ENCODE measurements at places on chromosomes 7 and 10. TPM values are rescaled to one million over a fixed set of nuclear protein-coding genes. Genes with fewer than 3 reads are reported as not detected.

Gene AKR1C3
- total RNA-seq = 24.0 TPM

DNA sequence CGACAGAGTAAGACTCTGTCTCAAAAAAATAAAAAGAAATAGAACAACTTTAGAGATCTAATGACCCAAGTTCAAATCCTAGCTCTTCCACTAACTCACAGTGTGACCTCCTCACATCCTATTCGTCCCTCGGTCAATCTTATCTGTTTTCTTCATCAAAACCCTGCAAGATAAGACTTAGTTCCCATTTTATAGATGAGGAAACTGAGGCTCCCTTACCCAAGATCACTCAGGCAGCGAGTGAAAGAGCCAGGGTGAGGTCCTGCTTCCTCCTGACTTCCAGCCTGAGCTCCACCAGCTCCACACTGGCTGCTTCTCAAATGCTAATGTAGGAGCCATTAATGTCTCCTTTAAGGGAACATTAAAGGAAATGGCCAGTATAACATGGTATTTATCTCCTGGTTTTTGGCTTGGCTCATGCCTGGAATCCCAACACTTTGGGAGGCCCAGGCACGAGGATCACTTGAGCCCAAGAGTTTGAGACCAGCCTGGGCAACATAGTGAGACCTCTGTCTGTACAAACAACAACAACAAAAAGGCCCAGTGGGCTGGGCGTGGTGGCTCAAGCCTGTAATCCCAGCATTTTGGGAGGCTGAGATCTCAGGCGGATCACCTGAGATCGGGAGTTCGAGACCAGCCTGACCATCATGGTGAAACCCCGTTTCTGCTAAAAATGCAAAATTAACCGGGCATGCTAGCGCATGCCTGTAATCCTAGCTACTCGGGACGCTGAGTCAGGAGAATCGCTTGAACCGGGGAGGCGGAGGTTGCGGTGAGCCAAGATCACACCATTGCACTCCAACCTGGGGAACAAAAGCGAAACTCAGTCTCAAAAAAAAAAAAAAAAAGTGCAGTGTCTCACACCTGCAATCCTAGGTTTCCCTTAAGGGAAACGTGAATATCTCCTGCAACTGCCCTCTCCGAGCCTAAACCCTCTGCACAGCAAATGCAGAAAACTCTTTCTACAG, 3.4 kb upstream of the RHBDD2 start:
- no peak for DNase-seq

- DNase-seq = peak; percentile 35
Observed at GRCh38 chr10:23171232-23171876, 20.8 kb upstream of the PTF1A start.

Gene SAMD9
- total RNA-seq = 3.0 TPM

Gene HOXA10
- 46.1 TPM for total RNA-seq

GRCh38 chr7:99155211-99155610, 11.3 kb upstream of the SMURF1 start:
- no peak for DNase-seq

GRCh38 chr10:70437721-70438120, 3.8 kb downstream of the NODAL start:
- no peak for DNase-seq

DNA sequence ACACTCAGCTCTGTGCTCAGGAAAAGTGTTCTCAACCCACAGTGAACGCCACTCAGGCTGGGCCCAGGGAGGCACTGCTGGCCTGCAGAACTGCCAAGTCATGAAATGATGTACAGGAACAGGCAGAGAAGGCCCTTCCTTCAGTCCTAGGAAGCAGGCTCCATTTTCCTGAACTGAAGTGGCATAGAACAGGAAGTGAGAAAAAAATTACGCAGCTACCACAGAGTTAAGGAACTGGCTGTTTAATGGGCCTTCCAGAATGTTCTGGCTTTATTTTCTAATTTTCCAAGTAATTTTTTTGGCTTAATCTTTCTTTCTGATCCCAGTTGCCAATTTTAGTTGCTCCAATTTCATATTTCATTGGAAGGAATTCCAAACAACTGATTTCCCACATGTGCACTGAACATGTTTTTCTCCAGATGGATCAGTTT, 39.3 kb downstream of the LRRC18 start:
- DNase-seq = no peak

GRCh38 chr10:69292459-69292858, 14.2 kb downstream of the HK1 start:
- no peak for DNase-seq

Data from PC-3 (cell line).